ENCODE measurements at places on chromosomes 5 and 9. TPM values are rescaled to one million over a fixed set of nuclear protein-coding genes. Genes with fewer than 3 reads are reported as not detected.

Gene SLC6A7
- total RNA-seq = not detected

Gene SLC34A3
- total RNA-seq = not detected

Gene SLC23A1
- total RNA-seq = 35.5 TPM

Gene CCDC192
- total RNA-seq = not detected

Gene NSMF
- total RNA-seq = 23.0 TPM

Gene DAB2
- 7.6 TPM for total RNA-seq

Gene KIF4B
- total RNA-seq = not detected

Gene FNBP1
- 12.7 TPM for total RNA-seq

Gene FCN2
- 95.7 TPM for total RNA-seq

Gene GZMA
- total RNA-seq = not detected

Gene PHF24
- not detected for total RNA-seq

Gene MLANA
- total RNA-seq = not detected

Gene AGXT2
- total RNA-seq = 50.8 TPM

Data from left lobe of liver (tissue), 2 donors.